Pulmonary artery endothelial cell (primary cell): ENCODE measurements at places on chromosomes 16 and 17. TPM values are rescaled to one million over a fixed set of nuclear protein-coding genes. Genes with fewer than 3 reads are reported as not detected.

Gene HLF
- total RNA-seq: 0.13 TPM in 1 of 2 replicates, not detected in the other

Gene AGRP
- total RNA-seq: not detected in 2 replicates

Gene SMYD4
- 10.6 and 12.2 TPM in 2 replicates for total RNA-seq

Gene CRYBA1
- not detected in 2 replicates for total RNA-seq

Gene PITPNC1
- 6.5 and 7.3 TPM in 2 replicates for total RNA-seq

Gene MYO15A
- 0.07 and 0.20 TPM in 2 replicates for total RNA-seq

Gene CYB561
- 26.1 and 34.6 TPM in 2 replicates for total RNA-seq

Gene ELMO3
- 0.53 and 1.4 TPM in 2 replicates for total RNA-seq
